ENCODE measurements at places on chromosomes 3 and 15.

DNA sequence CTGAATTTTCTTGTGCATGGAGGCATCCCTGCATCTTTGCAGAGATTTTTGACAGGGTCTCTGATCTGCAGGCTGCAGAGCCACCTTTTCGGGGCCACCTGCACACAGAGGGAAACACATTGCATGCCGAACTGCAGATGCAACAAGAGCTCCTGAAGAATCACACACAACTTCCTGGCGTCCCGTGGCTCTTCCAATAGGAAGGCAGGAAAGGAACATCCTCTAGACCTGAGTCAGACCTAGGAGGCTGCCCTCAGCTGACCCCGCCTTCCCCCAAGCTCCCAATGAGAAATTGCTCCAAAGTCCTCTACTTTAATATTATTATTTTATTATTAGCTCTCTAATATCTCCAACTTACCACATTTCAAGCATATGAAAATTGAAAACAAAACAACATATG, 213.2 kb upstream of the ARRDC4 start:
- no peak for DNase-seq

DNA sequence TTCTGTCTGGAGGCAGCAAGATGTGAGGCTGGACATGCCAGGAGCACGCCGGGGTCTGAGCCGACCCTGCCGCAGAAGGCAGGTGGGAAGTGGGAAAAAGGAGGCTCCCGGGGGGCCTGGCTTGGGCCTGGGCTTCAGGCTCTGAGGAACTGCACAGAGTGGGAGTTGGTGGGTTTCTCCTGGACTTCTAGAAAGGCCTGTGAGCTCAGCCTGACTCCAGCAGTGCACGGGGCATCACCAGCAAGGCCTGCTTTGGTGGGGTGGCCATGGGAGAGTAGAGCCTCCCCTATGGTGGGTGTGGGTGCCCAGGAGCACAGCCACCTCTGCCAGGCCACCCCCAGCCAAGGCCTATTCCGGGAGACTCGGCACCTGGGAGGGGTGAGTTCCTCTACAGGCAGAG, 18.1 kb upstream of the SLC41A3 start:
- DNase-seq = no peak

- no peak for DNase-seq
Measured at GRCh38 chr3:182092662-182093262, 381.0 kb downstream of the SOX2 start.

DNA sequence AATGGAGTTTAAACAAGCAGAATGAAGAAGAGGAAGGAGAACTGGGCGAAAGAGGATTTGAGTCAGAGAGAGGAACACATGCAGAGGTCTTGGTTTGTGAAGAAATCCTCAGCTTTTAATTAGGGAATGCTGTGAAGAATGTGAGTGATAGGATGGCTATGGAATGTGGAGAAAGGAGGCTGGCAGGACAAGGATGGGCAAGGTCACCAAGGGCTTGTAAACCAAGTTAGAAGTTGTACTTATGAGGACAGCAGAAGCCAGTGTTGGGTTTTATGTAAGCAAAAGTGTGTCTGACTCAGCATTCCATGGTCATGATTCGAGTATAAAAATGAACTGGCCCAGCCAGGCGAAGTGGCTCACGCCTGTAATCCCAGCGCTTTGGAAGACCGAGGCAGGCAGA, 60.0 kb upstream of the IL12A start:
- no peak for DNase-seq

DNA sequence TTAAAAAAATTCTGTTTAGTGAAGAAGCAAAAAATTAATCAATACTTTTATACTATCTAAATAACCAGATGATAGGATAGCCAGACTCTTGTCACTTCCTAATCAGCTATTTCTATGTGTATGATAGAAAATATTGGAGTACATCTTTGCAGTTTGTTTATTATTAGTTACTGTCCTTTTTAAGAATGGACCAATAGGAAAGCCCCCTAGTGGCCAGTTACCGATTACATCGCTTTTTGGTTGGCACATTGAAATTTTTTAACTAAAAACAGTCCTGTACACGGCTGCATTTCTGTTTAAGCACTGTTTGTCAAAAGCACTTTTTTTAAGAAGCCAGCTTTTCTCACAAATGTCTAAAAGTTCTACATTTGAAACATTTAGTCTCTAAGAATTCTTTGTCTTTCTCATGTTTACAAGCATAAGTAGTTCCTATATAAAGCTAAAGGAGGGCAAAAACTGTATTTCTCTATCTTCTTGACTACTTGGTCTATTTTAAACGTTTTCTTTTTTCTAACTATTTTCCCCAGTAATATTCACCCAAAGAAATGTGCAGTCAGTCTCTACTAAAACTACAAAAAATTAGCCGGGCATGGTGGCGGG, 253.2 kb upstream of the LRTM1 start:
- no peak for DNase-seq

DNA sequence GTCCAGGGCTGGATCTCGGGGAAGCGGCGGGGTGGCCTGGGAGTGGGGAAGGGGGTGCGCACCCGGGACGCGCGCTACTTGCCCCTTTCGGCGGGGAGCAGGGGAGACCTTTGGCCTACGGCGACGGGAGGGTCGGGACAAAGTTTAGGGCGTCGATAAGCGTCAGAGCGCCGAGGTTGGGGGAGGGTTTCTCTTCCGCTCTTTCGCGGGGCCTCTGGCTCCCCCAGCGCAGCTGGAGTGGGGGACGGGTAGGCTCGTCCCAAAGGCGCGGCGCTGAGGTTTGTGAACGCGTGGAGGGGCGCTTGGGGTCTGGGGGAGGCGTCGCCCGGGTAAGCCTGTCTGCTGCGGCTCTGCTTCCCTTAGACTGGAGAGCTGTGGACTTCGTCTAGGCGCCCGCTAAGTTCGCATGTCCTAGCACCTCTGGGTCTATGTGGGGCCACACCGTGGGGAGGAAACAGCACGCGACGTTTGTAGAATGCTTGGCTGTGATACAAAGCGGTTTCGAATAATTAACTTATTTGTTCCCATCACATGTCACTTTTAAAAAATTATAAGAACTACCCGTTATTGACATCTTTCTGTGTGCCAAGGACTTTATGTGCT, 527 bp downstream of the B2M start:
- peak; percentile 61 for DNase-seq

- DNase-seq = no peak
Measured at GRCh38 chr15:67329984-67330733, 75.6 kb downstream of the IQCH start.

DNA sequence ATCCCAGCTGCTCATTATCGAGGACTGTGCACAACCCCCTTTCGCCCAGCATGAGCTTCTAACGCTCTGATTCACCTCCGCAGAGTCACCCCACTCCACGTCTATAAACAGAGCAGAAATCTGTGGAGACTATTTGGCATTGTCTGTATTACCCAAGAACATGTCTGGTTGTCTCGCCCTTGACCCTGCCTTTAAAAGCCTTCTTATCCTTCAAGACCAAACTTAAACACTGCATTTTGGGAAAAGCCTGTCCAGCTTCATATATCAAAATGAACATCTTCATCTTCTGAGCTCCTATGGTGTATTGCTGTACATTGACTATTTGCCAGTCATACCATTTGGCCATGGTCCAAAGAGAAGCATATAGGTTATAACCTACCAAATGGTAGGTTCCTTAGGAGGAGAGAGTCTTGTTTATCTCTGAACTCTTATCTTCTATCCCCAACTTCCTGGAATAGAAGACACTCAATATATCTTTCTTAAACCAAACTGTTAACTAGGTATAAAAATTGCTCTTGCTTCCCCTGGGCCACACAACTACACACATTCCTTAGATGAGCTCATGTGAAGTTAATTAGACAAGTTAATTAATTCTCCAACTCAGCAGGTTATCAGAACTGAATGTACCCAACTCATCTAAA, 90.1 kb downstream of the FBN1 start:
- DNase-seq = no peak

DNA sequence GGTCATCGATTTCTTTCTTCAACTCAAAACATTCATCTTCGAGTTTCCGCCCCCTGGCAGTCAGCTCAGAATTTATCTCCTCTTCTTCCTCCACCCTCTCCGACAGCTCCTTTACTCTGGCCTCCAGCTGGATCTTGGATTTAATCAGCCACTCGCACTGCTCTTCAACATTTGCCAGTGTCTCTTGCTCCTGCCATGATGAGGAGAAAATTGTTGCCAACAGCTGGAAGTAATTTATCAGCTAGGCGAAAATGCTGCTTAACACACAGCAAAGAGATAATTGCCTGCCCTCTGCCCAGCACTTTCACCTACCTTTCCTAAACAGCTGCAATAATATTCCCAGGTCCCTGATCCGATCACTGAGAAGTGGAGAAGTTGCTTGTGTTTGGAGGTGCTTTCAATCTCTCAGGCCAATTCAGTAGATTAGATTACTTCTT, 69.3 kb downstream of the MYH15 start:
- DNase-seq = no peak

- no peak for DNase-seq
Measured at GRCh38 chr3:44416031-44417030, 61.1 kb downstream of the ZNF445 start.

GRCh38 chr3:49924683-49925082, 4.9 kb downstream of the MON1A start:
- no peak for DNase-seq

DNA sequence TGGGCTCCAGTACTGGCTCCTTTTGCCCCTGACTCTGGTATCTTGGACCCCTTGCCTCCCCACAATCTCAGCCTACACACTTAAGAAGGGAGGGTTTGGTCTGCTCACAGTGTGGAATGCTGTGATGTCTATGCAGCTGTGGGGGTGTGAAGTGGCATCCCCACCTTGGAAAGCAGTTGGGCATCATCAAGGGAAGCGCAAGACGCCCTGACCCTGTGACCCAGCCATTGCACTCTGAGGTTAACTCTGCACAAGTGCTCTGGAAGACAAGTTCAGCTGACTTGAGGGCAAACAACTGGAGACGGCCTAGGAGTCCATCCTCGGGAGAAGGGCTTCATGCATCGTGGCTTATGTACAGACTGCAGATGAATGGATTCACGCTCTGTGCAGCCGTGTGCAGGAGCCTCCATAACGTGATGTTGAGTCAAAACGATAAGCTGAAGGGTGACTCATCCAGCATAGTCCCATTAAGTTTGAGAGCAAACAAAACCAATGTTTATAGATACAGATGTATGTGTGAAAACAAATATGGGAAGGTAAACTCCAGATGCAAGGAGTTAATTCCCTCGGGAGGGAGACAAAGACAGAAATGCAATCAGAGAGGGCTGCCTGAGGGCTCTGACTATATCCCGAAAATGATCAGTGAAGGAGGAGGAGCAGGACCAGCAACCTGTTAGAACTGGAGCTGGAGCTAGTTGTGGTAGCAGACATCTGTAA, 86.8 kb downstream of the LSM3 start:
- DNase-seq = no peak

- no peak for DNase-seq
Measured at GRCh38 chr3:81753416-81754027, 7.9 kb downstream of the GBE1 start.

DNA sequence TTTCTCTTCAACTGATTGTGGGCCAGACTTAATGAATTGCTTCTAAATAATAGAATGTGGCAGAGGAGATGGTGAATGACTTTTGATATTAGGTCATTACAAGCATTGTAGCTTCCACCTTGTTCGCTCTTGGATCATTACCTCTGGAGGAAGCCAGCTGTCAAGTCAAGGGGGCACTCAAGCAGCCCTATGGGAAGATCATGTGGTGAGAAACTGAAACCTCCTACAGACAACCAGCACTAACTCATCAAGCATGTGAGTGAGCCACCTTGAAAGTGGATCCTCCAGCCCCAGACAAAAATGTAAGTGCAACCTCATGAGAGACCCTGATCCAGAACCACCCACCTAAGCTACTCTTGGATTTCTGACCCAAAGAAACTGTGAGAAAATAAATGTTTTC, 109.8 kb upstream of the TBC1D5 start:
- no peak for DNase-seq

DNA sequence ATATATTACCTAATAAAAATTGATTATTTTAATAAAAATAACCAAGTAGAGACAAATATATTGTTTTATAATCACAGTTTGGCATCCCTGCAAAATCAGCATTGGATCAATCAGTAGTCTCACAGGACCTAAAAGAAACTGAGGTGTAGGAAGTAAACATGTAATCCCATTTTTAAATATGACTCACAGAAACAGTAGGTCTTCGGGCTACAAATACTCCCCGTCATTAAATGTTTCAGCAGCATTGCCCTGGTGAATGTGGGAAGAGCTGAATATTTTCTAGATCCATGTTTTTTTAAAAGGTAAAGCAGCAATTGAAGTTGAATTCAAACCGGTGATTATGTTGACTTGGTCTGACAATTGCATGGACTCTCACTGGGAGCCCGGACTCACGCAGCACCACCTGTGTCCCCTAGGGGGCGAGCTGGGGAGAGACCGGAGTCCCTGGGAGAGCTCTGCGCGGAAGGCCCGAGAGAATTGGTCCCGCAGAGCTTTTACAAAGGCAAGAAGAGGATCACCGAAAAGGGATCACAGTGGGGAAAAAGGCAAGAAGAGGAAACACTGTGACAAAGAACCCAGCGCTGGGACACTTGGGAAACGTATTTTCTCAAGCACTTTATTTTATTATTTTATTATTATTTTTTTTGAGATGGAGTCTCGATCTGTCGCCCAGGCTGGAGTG, 17.2 kb upstream of the USP3 start:
- DNase-seq = peak; percentile 91

DNA sequence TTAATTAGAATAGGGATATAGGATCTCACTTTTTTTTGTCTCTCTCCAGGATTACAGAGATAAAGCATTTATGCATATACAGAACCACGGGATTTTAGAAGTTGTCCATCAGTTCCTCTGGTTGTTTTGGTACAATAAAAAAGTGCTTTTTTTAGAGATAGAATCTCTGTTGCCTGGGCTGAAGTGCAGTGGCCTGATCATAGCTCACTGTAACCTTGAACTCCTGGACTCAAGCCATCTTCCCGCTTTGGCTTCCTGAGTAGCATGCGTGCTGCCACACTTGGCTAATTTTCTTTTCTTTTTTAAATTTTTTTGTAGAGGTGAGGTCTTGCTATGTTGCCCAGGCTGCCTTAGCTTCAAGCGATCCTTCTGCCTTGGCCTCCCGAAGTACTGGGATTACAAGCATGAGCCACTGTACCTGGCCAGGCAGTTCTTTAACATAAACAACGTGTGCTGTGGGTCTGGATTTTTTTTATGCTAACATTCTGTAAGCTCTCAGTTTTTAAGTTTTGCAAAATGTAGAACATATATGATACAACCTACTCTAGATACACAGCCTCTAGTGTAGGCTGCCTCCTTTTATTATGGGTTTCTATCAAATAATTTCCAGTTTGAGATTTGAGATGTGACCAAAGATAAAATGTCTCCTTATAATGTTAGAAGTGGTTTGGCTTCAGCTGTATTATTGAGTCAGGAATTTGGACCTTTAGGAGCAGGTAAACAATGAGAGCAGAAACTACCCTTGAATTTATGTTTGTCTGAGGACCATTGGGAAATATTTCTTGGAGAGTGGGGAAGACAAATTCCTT, 57.4 kb upstream of the ULK4 start:
- DNase-seq = no peak

- DNase-seq = no peak
Measured at GRCh38 chr3:116614795-116615362, 94.7 kb upstream of the TUSC7 start.

GRCh38 chr3:178436773-178437172, 99.5 kb upstream of the KCNMB2 start:
- DNase-seq = no peak

DNA sequence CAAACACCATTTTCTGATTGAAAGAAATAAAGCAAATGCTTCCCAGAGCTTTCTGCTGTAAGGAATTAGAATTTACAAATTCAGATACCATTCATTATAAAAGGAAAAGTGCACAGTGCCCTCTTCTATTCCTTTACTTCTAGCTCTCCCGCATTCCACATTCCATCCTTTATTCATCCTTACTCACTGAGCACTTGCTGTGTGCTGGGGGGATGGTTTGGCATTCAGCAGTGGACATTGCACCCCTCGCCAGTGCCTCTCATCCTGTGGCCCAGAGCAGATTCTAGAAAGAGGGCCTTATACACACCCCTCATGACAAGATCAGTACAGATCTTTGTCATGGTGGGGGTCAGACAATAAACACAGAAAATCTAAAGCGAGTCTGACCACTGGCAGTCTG, 73.0 kb downstream of the MGLL start:
- DNase-seq = no peak
